Endothelial cell (in vitro differentiated cells): ENCODE measurements at places on chromosomes 7 and 10.

- DNase-seq = peak; percentile 75
Observed at GRCh38 chr10:22550732-22551131, 163.6 kb downstream of the PIP4K2A start.

GRCh38 chr10:133140417-133141143, 19.4 kb upstream of the KNDC1 start:
- DNase-seq = no peak

DNA sequence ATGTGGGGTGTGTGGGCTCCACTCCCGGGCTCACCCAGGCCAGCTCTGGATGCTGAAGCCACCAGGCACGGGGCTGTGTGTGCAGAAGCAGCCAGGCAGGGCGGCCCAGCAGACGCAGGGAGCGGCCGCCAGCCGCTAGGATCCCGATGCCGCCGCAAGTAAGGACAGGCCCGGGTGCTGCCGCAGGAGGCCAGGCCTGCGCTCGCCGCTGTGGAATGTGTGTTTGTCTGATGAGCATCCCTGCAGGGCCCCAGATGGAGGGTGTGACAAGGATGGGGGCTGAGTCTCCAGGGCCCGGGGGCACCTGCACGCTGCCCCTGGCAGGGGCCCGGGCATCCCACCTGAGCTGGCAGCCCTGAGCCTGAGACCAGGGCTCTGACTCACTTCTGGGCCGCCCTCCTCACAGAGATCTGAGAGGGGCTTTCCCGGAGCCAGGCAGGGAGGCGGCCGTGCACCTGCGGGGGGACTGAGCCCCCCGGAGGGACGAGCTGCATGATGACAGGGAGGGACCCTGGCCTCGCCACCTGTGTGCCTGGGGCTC, 101.5 kb downstream of the FOXL3 start:
- DNase-seq = no peak

DNA sequence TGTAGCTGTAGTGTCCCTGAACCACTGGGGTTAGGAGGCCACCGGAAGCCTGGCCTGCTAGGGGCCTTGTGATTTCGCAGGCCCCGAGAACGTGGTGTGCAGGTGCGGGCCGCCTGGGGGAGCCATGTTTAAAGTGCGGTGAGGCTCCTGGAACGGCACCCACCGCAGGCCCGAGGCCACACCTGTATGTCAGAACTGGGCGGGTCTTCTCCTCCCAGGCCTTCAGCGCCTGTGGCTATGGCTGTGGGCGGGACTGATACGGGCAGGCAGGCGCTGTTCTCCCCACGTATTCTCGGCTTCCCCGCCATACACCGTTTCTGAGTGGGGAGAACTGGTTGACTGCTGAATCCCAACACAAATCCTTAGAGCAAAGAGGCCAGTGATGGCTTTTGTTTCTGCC, 74.8 kb downstream of the DNAJB6 start:
- DNase-seq = no peak
